ENCODE measurements at places on chromosomes 4 and X.

- no peak for DNase-seq
Observed at GRCh38 chr4:17667653-17668201, 53.3 kb downstream of the MED28 start.

- DNase-seq = no peak
Observed at GRCh38 chr4:56637154-56637553, 43.9 kb downstream of the HOPX start.

DNA sequence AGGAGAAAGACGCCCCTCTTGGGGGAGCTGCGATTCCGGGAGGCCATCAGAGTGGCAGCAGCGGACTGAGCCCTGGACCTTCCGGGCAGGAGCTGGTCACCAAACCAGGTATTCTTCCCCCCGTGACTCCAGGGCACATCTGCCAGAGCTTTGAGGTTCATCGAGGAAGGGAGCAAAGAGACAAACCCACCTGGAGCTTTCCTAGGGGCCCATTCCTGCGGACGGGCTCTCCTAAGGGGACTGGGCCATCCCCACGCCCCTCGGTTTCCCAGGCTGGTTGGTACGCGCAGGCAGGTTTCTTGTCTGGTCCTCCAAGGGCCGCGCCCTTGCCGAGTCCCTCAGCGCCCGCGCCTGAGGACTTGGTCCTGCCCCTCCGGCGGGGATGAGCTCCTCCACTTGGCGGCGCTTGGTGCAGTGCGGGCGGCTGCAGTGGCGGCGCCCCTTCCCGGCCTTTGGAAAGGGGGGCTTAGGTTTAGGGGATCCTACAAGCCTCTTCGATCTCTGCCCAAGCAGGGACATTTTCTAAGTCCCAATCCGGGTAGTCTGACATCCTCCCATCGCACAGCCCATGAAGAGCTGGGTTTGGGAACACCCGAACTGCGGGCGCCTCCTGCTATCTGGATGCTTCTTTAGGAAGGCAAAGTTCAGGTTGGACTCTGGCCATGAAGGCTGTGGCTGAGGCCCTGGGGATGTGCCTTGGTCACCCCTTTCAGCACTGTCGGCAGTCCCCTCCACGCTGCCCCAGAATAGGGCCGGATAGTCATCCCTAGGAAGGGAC lies 538 bp downstream of the STBD1 start:
- no peak for DNase-seq

- DNase-seq = no peak
Observed at GRCh38 chr4:185384930-185385331, 10.8 kb downstream of the LRP2BP start.

GRCh38 chrX:78327370-78328086 lies at the start of gene CYSLTR1:
Gene CYSLTR1, minus strand, starts transcription at chrX:78327611. Its CDS starts 53,865 bp downstream, at chrX:78273746.
- no peak for DNase-seq
